Chondrocyte (in vitro differentiated cells): ENCODE measurements at places on chromosomes 1 and 21.

DNA sequence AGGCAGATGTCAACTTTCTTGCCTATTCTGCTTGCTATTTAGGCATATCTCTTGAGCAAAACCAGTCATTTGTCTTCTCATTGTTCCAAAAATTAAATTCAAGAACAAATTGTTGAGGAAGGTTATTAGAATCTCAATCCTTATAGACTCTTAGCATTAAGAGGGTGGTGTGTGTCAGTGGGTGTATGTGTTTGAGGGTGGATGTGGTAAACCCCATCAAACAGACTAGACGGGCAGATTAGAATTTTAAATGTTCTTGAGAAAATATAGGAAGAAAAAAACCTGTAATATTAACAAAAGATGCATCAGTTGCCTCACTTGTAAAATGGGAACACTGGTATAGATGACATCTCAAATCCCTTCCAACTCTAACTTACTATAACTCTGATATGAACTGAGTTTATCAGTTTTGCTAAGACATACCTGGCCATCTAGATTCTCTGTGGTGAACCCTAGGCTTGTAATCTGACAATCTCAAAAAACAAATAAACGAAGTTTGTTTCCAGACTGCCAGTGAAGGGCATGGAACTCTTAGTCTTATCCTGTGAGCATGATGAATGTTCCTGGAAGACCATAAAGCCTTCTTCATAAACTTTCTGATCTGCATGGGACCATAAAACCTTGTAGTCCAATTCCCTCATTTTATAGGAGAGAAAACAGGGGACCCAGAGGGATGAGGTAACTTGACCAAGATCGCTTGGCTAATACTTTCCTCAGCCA, 176.3 kb upstream of the SGIP1 start:
- no peak overlapping the region for H3K4me3 ChIP-seq
- H3K27ac ChIP-seq = no peak overlapping the region
- peaks cover 3% of the 10 kb centered on the region for H3K36me3 ChIP-seq
- H3K27me3 ChIP-seq = no peaks in the 10 kb centered on the region

GRCh38 chr1:236009857-236010256, 55.0 kb downstream of the NID1 start:
- peaks cover 23% of the 10 kb centered on the region for H3K4me1 ChIP-seq
- peak overlapping the region; percentile 5 for H3K27ac ChIP-seq
- H3K27me3 ChIP-seq = no peaks in the 10 kb centered on the region
- DNase-seq = no peak

DNA sequence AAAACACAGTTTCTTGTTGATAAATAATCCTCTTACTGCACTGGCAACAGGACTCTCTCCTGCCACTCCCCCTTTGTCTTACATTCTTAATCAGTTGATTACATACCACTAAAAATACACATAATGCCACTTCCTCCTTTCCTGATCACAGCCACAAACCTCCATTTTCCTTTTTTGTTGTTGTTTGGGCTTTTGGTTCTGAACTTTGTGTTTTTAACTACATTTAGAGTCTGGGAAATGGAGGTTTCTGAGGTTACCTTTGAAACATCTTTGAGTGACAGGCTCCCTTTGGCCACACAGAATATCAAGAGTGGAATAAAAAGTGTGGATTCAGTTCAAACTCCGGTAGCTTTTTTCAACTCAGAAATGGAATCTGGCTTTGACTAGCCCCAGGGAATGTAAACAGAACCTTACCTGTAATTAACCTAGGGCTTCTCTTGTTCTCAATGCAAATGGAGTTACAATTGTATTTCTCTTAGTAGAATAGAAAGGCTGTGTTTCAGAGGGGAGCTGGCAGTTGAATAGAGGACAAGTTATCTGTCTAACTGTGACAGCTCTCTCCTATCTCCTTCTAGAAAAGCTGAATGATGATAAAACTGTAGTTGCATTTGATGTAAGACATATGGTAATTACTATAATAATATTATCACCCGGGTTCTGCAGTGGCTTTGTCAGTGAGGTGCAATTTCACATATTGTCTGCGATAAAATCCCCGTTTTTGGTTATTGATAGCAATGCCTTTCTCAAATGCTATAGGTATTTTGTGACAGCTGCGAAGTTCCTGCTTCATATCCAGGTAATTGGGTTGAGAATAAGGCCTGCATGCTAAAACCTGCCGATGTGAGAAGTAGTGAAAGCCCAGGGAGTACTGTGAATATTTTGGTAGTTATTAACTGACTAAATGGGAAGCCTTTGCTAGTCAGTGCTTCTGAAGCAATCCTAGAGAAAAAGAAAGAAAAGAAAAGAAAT, 66.9 kb downstream of the ST6GALNAC5 start:
- no peak overlapping the region for H3K4me3 ChIP-seq
- H3K27ac ChIP-seq = no peak overlapping the region
- no peak for DNase-seq
- H3K27me3 ChIP-seq = no peaks in the 10 kb centered on the region
- H3K4me1 ChIP-seq = peaks cover 3% of the 10 kb centered on the region
- H3K36me3 ChIP-seq = peaks cover 8% of the 10 kb centered on the region

GRCh38 chr1:216178281-216178680, 245.0 kb downstream of the USH2A start:
- DNase-seq = no peak
- H3K4me1 ChIP-seq = peaks cover 12% of the 10 kb centered on the region
- no peaks in the 10 kb centered on the region for H3K27me3 ChIP-seq
- H3K36me3 ChIP-seq = no peaks in the 10 kb centered on the region
- H3K27ac ChIP-seq = no peak overlapping the region
- no peak overlapping the region for H3K4me3 ChIP-seq

DNA sequence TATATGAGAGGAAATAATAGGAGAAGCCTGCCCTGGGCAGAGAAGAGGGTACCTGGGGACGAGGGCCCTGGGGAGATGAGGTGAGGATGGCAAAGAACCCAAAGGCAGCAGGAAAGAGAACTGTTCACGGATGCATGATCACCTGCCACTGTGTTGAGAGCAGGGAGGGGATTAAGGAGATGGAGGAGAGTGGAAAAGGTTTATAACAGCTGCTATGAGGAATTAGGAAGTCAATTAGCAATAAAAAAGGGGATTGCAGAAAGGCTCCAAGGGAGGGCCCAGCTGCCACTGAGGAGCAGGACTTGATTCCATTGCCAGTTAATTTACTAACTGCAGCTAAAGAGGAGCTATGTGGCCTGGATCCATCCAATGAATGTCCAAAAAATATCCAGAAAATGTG, 61.1 kb downstream of the GFI1 start:
- no peak overlapping the region for H3K4me3 ChIP-seq
- DNase-seq = no peak
- H3K36me3 ChIP-seq = no peaks in the 10 kb centered on the region
- no peaks in the 10 kb centered on the region for H3K4me1 ChIP-seq

DNA sequence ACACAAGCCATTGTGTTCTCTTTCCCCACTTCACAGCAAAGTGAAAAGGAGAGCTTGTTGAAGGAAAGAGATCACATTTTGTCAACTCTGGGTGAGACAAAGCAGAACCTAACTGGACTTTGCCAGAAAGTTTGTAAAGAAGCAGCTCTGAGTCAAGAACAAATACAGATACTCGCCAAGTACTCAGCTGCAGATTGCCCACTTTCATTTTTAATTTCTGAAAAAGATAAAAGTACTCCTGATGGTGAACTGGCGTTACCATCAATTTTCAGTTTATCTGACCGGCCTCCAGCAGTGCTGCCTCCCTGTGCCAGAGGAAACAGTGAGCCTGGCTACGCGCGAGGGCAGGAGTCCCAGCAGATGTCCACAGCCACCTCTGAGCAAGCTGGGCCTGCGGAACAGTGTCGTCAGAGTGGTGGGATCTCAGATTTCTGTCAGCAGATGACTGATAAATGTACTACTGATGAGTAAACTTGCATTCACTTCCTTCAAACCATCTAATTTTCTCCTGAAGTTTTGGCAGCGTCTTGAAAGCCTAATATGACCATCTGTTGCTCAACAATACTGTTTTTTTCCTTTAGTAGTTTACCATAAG, 43.7 kb downstream of the BACH1 start:
- peaks cover 57% of the 10 kb centered on the region for H3K4me1 ChIP-seq
- no peak overlapping the region for H3K4me3 ChIP-seq
- H3K27ac ChIP-seq = peak overlapping the region; percentile 89
- peaks cover 11% of the 10 kb centered on the region for H3K36me3 ChIP-seq
- no peak for DNase-seq
- H3K27me3 ChIP-seq = no peaks in the 10 kb centered on the region

DNA sequence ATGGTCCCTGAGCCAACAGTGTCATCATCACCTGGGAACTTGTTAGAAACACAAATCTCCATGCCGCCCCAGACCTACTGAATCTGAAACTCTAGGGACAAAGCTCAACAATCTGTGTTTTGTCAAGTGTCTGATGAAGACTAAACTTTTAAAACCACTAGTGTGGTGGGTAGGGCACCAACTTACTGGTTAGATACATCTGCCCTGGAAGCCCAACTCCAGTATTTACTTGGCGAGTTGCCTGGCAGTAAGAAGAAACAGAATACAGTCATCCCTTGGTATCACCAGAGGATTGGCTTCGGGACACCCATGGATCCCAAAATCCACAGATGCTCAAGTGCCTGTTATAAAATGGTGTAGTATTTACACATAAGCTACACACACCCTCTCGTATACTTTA, 367.9 kb upstream of the DUSP10 start:
- peaks cover 17% of the 10 kb centered on the region for H3K27me3 ChIP-seq
- no peak overlapping the region for H3K4me3 ChIP-seq
- no peak overlapping the region for H3K27ac ChIP-seq
- H3K4me1 ChIP-seq = no peaks in the 10 kb centered on the region
- H3K36me3 ChIP-seq = peaks cover 2% of the 10 kb centered on the region
- DNase-seq = no peak
